ENCODE measurements at places on chromosomes 4 and X.

DNA sequence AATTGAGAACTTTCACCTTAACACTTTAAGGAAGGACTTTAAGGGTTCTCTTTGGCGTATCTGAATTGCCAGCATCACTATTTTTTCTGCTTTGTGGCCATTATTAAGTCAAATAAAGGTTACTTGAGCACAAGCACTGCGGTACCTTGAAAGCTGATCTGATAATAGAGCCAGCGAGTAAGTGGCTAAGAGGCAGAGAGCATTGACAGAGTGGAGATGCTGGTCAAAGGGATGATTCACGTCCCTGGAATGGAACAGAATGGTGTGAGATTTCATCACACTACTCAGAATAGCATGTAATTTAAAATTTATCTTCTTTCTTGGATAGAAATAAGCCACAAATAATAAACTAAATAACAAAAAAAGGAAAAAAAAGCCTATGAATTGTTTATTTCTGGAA lies 57.1 kb upstream of the NPFFR2 start:
- DNase-seq: no peak

- DNase-seq: no peak
Observed at GRCh38 chrX:43590150-43590549, 65.9 kb upstream of the MAOA start.

DNA sequence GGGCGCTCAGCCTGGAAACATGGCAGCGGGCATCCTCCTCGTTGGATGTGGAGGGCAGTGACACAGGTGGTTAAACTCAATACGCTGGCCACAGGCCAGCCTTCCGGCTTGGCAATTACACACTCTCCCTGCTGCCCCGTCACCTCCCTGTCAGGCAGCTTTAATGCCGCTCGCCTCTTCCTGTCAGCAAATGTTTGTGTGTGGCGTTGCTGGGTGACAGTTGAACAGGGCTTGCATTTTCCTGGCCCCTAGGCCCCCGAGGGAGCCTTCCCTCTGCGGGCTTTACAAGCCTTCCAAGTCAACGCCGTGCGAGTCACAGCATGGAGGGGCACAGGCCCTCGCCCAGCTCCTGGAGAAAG lies 620.0 kb downstream of the BCOR start:
- no peak for DNase-seq

GRCh38 chr4:122749704-122750454 lies 17.4 kb downstream of the BBS12 start:
- DNase-seq: no peak

GRCh38 chrX:97637289-97637688 lies 753.6 kb downstream of the RPA4 start:
- DNase-seq: no peak

DNA sequence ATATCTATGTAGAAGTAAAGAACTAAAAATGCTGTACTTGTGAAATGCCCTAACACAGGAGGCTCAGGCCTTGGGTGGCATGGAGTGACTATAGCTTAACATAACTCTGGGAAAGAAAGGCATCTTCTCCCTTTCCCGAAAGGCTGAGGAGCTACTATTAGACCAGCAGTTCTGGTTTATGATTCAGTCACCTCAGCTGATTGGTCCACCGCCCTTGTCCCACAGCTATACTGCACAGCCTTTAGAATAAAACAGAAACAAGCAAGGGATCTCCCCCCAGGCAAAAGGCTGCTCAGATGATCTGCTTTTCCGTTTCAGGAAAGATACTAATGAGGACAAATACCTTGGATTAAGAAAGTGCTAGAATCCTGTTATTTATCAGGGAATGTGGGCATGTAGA lies 171.3 kb downstream of the SNCA start:
- no peak for DNase-seq

DNA sequence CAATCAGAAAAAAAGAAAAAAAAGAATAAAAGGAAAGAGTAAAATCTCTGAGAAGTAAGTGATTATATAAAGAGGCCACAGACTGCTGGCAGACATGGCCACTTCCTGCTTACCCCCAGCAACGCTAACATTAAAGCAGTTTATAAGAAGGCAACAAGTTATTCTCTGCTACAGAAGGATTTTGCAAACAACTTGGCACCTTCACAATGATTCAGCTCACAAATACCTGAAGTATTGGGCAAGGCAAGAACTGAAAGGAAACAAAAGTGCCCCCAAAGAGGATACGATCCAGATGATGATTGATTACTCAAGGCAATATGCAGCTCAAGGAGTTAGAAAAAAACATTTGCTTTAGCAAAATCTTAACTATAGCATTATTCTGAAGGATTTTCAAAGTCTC lies 718.8 kb downstream of the KLHL13 start:
- DNase-seq: no peak

DNA sequence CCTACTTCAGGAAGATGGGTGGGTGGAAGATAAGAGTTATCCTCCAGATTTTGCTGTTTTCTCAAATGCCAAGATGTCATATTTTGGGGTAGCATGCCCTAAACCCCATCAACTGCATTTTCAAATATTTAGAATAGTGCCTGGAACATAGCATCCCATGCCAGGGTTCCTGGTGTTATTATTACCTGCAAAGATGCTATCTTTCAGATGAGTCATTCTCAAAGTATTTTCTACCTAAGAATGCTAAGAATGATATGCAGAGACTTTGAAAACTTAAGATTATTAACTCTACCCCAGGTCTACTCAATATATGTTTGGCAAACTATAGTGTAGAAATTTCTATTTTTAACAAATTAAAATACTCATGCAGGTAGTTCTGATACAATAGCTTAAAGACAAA lies 934.3 kb upstream of the SLIT2 start:
- DNase-seq: no peak

DNA sequence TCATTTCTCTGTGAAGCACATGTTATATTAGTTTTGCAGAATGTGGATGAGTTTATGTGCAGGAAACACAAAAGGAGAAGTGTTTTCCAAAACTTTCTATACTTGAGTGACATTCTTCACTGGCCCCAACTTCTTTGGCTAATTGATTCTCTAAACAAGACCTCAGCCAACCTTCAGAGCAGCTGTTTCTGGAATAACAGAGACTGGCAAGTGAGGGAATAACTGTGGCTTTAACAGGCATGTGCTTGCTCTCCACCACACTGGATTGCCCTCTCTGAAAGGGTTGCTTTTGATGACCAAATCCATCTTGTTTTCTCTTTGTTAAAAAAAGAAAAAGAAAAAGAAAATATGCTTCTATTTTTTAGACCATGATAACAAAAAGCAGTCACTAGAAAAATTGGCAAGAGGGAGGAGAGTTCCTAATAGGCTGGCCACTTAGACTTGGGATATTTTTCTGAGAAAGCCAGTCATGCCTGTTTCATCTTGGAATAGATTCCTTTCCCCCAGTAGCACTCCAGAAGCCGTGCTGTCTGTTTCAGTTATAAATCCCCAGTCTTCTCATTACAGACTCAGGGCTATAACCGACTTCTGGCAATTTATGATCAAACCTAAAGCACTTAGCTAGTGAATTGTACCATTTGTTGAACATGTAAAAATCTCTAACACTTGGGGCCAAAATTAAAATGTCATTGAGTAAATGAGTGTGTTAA lies 295.0 kb upstream of the NR3C2 start:
- no peak for DNase-seq

- DNase-seq: no peak
Observed at GRCh38 chrX:18017411-18017810, 156.3 kb upstream of the RAI2 start.

DNA sequence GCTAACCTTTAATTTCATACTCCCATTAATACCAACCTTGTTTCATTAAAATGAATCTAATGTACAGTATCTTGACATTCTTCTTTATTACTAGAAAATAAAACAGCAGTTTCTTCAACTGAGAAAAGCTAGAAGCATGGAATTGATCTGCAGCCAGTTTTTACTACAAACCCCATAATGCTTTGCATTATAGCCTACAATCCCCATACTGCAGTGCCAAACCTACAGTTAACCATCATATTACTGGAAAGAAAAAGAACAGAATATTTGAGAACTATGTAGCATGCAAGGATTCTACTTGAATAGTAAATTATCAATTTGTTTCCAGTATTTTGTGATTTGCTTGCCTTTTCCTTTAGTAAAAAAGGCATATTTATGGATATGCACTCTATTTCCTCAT lies 3.2 kb upstream of the IL1RAPL1 start:
- DNase-seq: no peak

GRCh38 chrX:9700555-9700954 lies 65.1 kb downstream of the GPR143 start:
- DNase-seq: no peak

- DNase-seq: no peak
Observed at GRCh38 chr4:1549638-1550035, 134.5 kb downstream of the FAM53A start.

DNA sequence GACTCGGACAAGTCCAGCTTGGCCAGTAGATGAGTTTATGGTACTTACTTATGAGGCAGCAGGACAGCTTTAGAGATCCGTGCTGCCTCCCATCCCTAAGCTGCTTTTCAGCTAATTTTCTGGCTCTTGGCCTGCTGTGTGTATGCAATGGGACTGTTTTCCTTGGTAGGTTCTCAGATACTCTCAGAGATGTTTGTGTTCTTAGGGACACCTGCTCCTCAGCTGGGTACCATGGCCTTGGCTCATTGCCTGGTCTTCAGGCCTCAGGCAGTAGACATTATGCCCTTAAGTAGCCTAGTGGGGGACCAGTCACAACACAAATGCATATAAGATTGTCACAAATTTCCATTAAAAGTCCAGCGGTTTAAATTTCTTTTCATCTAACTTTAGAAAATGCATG lies 688.0 kb downstream of the PCDH7 start:
- DNase-seq: no peak

- no peak for DNase-seq
Observed at GRCh38 chrX:105744291-105744690, 78.0 kb upstream of the NRK start.

DNA sequence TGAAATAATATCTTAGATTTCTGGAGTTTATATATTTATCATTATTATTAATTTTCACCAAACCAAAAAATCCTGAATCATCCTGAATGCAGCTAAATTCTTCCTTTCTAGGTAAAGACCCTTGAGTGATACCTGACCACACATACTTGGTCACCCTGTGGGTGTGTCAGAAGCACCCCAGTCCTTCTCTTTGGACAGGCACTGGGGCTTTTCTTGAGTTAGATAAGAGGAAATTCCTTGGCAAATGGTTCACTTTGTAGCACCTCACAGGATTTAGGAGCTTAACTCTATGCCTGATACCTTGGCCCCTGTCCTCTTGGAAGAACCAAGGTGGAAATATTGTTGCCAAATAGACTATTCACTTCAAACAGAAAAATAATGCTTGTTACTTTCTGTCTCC lies 69.6 kb upstream of the PNPLA4 start:
- DNase-seq: no peak
